Activated T-cell treated with anti-CD3 and anti-CD28 coated beads for 48 hours (primary cell): ENCODE measurements at places on chromosomes 3 and 15.

GRCh38 chr3:46442576-46443530 is 21.9 kb downstream of the LTF start:
- DNase-seq, result no peak

- DNase-seq, result no peak
Observed at GRCh38 chr3:180408654-180409053, 193.3 kb upstream of the TTC14 start.

DNA sequence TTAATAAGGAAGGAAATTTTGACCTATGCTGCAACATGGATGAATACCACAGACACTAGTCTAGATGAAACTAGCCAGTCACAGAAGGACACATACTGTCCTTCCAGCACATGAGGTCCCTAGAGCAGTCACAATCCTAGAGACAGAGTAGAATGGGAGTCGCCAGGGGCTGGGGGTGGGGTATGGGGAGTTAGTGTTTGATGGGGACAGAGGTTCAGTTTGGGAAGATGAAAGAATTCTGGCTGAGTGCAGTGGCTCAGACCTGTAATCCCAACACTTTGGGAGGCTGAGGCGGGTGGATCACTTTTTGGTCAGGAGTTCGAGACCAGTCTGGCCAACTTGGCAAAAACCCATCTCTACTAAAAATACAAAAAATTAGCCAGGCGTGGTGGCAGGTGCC is 99.2 kb downstream of the TPRA1 start:
- DNase-seq, result no peak

GRCh38 chr15:41284427-41285177 is 47.8 kb downstream of the OIP5 start:
- no peak for DNase-seq

GRCh38 chr3:129555153-129555550 is 12.2 kb downstream of the H1-8 start:
- no peak for DNase-seq

- no peak for DNase-seq
Observed at GRCh38 chr15:96300836-96301235, 29.7 kb upstream of the NR2F2 start.

DNA sequence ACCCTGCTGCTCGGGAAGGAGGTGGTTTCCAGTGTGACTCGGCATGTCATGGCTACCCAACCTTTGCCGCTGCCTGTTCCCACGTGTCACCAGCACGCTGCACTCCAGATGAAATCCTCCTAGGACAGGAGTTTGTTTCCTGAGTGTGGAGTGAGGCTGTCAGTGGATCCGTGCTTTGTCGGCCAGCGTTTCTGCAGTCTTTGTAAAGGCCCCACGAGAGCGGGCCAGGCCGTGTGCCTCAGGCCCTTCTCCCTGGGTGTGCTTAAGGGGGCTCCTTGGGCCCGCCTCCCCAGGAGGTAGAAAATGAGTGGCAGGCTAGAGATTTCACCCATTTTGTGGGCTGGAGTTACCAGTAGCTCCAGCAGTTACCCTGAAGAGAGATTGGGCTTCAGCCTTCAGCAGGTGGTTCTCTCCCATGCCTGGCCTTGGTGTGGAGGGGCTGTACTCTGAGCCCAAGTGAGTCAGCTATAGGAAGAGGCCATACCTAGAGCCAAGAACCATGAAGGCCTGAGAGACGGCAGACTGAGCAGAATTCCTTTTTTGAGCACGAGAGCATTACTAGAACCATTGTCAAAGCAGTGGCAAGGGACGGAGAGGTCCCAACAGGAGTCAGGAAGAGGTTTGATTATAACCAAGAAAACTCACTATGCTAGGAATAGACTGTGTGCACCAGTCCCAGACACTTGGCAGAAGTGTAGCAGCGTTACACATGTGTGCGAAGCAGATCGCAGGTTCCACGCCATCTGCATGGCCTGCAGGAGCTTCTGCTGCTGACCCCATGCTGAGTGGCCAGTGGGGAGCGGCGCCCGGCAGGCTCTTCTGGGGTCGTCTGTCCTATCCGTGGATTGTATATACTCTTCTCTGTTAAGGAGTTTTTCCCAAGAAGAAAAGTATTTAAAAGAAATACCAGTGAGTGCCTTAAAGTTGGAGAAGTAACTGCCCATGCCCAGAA is 14.5 kb downstream of the MAP6D1 start:
- no peak for DNase-seq

DNA sequence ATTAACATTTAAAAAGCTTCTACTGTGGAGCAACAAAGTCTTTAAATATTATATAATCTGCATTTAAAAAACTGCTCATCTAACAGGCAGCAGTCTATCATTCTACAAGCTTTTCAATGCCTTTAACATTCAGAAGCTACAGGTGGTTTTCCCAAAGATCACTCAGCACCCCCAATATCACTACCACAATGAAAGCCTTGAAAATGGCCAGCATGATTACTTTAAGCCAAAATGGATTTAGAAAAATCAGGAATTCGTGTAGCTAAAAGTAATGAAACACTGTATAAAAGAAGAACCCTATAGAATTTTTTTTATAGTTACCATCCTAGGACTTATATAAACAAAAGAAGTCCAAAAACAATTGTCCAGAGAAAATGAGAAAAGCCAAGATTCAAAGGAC is 400.4 kb downstream of the TIGIT start:
- DNase-seq, result no peak

DNA sequence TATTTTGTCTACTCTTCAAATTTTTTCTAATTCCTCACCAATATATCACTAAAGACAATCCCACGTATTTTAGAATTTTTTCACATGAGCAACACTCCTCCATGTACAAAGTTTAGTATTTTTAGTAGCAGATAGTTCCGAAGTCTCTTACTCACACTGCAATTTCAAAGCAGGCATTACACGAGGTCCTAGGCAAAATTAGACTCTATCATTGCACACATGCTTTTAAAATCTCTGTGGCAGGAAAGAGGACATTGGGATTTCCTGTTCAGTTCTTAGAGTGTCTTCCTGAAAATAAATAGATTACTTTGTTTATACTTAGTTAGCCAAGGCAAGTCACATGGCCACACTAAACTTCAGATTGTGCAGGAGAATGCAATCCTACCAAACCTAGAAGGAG is 847.7 kb downstream of the ROBO2 start:
- DNase-seq, result no peak

DNA sequence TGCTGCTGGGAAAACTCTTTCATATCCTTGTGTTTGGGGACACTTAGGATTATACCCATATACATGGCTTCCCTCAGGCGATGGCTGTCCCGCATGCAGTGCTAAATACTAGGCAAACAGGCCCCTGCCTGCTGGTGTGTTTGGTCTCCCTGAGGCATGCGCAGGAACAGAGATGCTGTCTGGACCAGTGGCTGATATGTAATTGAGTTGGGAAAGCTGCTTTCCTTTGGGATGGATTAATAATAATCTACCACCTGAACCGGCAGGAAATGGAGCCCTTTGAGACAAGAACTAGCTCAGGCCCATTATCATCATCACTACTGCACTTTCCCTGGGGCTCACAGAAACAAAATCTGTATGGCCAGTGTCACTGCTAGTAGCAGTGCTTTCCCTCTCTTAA is 18.0 kb downstream of the ZDHHC3 start:
- DNase-seq, result no peak

DNA sequence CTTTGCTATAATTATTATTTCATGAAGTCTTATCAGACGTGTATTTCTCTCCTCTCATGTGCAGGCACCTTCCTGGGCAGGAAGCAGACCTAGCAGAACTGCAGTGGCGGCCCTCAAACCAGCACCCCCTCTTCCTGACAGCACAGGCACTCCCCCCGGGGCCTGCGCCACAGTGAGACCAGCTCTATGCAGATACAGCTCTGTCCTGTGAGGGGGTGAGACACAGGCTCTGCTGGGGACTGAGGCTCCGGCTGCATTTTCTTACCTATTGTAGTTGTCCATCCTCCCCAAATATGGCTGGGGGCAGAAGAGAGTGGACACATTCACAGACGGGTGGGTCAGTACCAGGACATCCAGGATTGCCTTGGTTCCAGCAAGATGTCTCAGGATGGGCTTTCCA is 5.0 kb downstream of the CISH start:
- no peak for DNase-seq

DNA sequence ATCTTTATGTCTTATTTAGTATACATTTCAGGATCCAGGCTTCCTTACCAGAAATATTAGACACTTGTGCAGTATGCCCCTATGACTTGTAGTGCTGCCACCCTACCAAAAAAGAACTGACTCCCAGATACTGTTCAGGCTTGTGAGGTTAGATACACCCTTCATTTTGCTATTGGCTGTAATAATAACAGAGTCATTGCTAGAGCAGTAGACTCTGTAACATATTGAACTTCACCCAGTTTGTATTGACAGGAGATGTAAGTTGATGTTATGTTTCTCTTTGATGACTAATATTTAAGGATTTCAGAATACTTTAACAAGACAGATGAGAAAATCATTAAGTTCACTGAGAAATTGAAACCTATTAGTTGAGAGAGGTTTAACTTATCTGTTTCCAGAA is 32.9 kb downstream of the RNF111 start:
- no peak for DNase-seq

DNA sequence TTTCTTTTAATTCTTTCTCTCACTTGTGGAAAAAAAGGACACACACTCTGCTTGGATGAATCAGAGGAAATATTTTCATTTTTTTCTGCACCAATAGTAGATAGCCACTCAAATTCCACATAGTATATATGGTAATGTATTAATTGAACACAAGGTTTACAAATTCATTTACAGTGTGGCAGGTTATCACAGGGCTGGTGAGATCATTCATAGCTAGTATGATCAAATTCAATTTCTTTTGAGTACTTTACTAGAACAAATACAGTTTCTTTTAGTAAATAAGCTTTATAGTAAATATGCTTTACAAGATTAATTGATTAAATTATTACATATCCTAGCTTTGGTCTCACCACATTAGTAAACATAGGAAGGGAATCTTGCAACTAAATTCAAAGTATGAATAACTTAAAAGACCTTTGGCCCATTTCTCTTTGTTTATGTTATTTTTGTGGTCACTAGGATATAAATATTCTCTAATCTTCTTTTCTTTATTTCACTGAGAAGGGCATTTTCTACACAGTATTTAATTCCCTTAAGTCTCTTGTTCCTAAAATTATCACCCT is 40.1 kb upstream of the PARP14 start:
- no peak for DNase-seq

DNA sequence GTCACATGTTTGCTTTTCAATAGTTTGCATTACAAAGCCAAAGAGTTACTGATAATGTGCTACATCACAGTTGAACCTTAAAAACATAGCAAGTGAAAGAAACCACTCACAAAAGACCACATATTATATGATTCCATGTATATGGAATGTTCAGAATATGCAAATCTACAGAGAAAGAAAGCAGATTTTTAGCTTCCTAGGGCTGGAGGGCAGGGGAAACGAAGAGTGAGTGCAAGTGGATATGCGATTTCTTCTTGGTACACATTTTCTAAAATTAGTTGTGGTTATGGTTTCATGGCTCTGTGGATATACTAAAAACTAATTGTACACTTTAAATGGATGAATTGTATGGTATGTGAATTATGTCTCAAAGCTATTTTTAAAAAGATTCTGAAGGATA is 4.0 kb upstream of the GBE1 start:
- no peak for DNase-seq

- DNase-seq, result no peak
Observed at GRCh38 chr3:29026286-29026685, 254.6 kb upstream of the RBMS3 start.
